Stimulated activated CD8-positive, alpha-beta memory T cell treated with anti-CD3 and anti-CD28 coated beads, Interleukin-12 subunit alpha, Interleukin-12 subunit beta, amount 100 ng/mL, for 1 hour (primary cell): ENCODE measurements at places on chromosomes 12 and 14.
A peak's percentile ranks its signal among the peaks of the same experiment; 100 is the strongest.

DNA sequence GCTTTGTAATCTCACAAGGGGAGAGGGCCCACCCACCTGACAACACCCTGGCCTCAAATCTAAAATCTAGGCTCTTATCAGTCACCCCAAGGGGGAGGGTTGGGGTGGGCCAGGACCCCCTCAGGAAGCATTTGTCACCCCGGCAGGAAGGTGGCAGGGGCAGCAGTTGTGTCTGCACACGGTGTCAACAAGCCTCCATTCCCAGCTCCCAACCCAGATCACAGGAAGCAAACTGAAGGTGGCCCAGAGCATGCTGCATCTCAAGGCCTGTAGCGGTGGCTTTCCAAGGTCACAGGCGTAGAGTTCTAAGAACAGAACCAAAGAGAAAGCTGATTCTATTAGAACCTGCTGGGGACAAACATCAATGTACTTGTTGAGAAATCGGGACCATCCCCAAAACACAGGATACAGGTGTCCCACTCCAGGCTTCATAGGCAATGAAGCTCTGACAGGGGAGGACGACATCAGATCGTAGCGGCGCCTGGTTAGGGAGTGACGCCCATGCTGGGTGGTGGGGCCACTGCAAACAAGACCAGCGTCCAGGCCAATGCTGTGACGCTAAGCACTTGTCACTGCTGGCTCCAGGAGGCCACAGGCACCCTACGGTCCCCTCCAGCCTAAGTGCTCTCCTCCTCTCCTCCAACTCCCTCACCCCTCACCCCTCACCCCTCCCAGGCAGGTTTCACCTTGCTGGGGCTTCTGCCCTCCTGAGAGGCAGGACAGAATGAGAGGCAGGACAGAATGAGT lies 52.9 kb downstream of the CCDC88C start:
- DNase-seq, result no peak

- no peak for DNase-seq
Measured at GRCh38 chr14:94904636-94905035, 134.7 kb upstream of the GSC start.

DNA sequence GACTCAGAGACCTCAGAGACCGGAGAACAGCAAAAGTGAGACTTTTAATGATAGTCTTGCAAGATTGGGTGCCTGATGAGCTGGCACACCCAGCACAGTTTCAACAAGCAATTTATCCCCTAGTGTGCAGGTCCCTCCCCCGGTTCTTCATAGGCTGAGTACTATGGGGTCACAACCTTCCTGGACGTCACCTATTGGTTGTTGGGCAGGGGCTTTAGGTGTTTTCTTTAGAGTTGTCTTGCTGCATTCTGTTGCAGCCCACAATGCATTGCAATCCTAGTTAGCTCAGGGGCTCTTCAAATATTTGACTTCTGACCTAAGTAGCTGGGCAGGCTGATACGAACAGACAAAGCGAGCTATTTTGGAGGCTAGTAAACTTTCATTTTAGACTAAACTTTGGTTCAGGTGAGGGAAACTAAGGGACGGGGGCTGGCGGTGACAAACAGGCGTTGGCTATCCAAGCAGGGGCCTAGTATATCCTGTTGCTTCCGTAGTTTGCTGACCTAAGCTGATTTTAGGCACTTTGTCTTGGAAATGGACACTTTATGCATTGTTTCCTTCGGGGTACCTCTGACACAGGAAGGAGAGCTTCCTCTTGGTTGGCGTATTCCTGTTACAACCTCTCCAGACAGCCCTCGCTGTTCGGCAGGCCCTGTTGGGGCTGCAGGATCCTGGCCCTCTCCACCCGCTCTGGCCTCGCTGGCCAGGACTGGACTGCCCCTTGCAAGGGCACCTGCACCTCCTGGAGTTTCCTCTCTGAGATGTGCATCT lies 14.1 kb downstream of the SIVA1 start:
- DNase-seq, result no peak

DNA sequence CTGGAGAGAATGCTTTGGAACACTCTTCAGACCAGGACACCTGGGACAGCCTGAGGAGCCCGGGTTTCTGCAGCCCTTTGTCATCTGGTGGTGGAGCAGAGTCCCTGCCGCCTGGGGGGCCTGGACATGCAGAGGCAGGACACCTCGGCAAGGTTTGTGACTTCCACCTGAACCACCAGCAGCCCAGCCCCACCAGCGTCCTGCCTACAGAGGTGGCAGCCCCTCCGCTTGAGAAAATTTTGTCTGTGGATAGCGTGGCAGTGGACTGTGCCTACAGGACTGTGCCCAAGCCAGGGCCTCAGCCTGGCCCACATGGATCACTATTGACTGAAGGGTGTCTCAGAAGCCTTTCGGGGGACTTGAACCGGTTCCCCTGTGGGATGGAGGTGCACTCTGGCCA lies 21.1 kb downstream of the CINP start:
- no peak for DNase-seq

- no peak for DNase-seq
Measured at GRCh38 chr12:126286203-126286602, 1221.0 kb downstream of the AACS start.

GRCh38 chr12:54398995-54399793 lies 14.7 kb upstream of the ZNF385A start:
- DNase-seq, result peak; percentile 81

GRCh38 chr12:130186651-130187268 lies 24.5 kb downstream of the FZD10 start:
- no peak for DNase-seq

DNA sequence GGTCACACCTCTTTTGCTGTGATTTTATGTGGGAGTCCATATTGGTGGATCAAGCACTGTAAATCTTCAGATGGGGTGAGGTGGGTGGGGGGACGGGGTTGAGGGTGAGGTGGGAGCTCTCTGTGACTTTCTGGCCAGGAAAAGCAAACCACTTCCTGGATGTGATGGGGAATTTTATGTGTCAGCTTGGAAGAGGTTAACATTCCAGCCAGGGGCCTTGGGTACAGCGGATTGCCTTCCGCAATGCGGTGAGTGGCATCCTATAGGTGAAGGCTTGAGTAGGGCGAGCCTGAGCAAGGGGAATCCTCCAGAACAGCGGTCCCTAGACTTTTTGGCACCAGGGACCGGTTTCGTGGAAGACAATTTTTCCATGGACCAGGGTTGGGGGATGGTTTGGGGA lies 36.2 kb downstream of the DLK1 start:
- no peak for DNase-seq

GRCh38 chr12:106123551-106124081 lies 15.1 kb downstream of the NUAK1 start:
- DNase-seq, result no peak

- no peak for DNase-seq
Measured at GRCh38 chr12:51922762-51923505, 15.6 kb downstream of the ACVRL1 start.

DNA sequence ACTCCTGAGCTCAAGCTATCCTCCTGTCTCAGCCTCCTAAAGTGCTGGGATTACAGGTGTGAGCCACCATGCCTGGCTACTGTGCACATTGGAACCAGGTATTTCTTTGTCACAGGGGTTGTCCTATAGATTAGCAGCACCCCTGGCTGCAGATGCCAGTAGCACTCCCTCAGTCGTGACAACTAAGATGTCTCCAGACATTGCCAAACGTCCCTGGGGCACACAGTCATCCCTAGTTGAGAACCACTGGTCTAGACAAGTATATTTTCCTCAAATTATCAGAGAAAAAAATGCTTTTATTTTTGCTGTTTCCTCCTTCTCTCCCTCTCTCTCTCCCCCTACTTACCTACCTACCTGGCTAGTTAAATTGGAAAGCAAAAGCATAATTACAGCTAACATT lies 17.9 kb upstream of the P2RX7 start:
- no peak for DNase-seq

GRCh38 chr14:99966037-99966835 lies 99.0 kb upstream of the EVL start:
- no peak for DNase-seq

DNA sequence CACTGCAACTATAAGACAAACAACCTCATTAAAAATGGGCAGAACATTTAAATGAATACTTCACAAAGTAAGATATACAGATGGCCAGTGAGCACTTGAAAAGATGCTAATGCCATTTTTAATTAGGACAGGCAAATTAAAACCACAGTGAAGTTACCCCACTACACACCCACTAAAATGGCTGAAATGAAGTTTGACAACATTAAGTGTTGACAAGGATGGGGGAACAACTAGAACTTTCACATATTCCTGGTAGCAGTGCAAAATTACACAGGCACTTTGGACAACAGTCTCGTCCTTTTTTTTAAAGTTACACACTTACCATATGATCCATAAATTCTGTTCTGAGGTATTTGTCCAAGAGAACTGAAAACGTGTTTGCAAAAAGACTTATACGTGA lies 278.9 kb upstream of the DIO3 start:
- DNase-seq, result no peak

GRCh38 chr14:51873221-51873893 lies 12.9 kb downstream of the GNG2 start:
- DNase-seq, result no peak

GRCh38 chr12:121767525-121768016 lies 25.9 kb downstream of the RHOF start:
- DNase-seq, result no peak

- DNase-seq, result no peak
Measured at GRCh38 chr14:63543826-63544406, 739 bp upstream of the PPP2R5E start.

- DNase-seq, result no peak
Measured at GRCh38 chr14:77557391-77557790, 58.8 kb upstream of the ISM2 start.

- DNase-seq, result no peak
Measured at GRCh38 chr14:81169711-81170103, 51.1 kb downstream of the GTF2A1 start.

GRCh38 chr12:105455261-105455660 lies 124.8 kb downstream of the C12orf75 start:
- DNase-seq, result no peak

DNA sequence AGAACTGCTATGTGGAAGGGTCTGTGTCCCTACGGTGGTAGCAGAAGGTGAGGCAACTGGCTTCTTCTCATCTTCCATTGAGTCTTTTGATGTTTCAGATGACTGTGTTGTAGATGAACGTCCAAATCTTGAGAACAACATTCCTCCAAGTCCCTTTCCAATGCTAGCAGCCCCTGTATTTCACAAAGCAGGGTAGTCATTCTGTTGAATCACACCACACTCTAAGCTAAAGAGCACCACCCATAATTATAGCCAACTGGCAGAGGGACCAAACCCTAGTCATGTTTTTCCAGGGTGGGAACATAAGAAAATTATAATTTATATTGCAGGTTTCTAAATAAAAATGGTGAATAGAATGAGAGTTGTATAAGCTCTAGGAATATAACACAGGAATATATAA lies 98.7 kb downstream of the DDHD1 start:
- no peak for DNase-seq
